Activated T-helper 2 cell treated with anti-CD3 and anti-CD28 coated beads, Interferon-gamma antibody, Interleukin-2, Interleukin-4, amounts not matched to agents 10 μg/mL and 5 μg/mL and 100 μg/mL, durations not matched to agents 14 hours and 24 hours and 36 hours (primary cell): ENCODE measurements at places on chromosomes 6 and 20.

DNA sequence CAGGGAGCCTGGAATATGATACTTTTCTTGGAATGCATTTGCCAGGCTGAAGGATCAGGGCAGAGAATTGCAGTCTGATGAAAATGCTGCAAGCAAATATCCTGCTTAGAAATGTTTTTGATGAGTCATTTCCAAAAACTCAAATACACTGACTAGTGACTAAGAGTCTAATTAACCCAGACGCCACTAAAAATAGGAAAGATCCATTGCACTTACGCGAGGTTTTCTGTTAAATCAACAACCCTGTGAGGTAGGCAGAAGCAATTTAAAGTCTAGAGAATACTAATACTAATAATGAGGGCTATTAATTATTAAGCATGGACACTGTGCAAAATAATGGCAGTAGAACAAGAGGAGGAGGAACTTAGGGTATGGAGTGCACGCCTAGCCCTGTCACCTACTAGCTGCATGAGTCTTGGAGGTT is 130.1 kb upstream of the DOK5 start:
- H3K4me3 ChIP-seq: no peak overlapping the region
- H3K4me1 ChIP-seq: peaks cover 5% of the 10 kb centered on the region
- H3K27ac ChIP-seq: no peak overlapping the region
- no peak for DNase-seq

GRCh38 chr6:87164004-87164403 is 8.6 kb downstream of the ZNF292 start:
- no peak for DNase-seq
- peaks cover 27% of the 10 kb centered on the region for H3K36me3 ChIP-seq
- H3K4me1 ChIP-seq: peaks cover 57% of the 10 kb centered on the region

DNA sequence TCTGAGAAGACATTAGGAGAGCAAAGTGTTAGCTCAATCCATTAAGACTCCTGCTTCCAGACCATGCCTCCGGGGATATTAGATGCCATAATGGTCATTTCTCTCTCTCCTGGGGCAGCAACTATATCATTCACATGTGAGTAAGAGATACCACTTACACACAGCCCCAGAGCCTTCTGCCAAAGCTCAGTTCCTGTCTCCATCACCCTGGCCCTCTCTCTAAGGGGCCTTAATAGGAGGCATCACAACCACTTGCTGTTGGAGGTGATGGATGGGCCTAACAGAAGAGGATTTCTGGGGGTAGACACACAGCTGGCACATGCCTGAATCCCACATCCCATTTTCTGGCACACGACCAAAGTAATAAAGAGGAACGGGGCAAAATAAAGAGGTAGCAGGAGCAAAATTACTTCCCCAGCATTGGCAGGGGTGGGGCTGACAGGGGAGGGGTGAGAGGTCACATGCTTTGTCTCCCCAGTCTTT is 34.0 kb upstream of the VSTM2L start:
- H3K4me1 ChIP-seq: no peaks in the 10 kb centered on the region
- H3K36me3 ChIP-seq: peaks cover 7% of the 10 kb centered on the region
- H3K27me3 ChIP-seq: no peaks in the 10 kb centered on the region

- no peak for DNase-seq
- H3K36me3 ChIP-seq: peaks cover 6% of the 10 kb centered on the region
- peak overlapping the region; percentile 100 for H3K27ac ChIP-seq
- H3K4me1 ChIP-seq: peaks cover 28% of the 10 kb centered on the region
- no peaks in the 10 kb centered on the region for H3K27me3 ChIP-seq
Measured at GRCh38 chr6:45377043-45377553, 636 bp downstream of the SUPT3H start.

DNA sequence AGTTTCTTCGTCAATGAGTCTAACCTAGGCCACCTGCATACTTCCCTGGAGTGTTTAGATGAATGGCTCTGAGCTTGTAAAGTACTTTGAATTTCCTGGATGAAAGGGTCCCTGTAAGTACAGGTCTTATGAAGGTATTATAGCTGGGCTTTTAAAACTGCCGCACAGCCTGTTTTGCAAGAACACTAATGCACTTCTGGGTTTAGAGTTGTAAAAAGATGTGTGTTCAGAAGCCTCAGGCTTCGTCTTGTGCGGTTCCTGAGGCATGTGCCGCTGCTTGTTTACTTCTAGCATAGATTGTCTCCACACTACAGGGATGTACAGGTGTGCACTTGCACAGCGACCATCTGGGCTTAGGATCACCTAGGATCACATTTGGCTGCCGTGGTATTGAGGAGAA is 324.5 kb downstream of the SOX4 start:
- H3K36me3 ChIP-seq: no peaks in the 10 kb centered on the region
- no peak overlapping the region for H3K4me3 ChIP-seq
- no peak overlapping the region for H3K27ac ChIP-seq
- DNase-seq: no peak

DNA sequence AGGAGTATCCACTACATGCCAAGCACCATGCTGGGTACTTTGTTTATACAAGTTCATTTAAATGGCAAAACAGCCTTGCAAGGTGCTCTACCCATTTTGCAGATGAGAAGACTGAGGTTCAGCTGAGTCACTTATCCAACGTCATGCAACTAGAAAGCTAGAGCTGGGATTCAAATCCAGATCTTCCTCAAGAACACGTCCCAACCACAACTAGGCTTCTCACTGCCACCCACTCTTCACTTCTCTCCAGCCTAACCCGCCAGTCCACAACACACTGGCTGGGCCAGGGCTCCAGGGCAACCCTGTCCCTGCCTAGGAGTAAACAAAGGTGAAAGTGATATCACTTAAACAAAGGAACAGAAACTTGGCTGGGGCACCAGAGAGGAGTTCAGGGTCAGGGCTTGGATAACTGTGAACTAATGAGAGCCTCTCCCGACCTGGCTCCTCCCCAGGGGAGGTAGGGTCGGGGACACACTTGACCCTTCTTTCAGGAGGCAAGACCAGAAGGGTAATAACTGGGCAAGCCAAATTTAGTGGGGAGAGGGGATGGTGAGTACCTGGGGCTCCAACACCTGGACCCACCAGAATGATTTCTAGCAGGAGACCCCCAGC is 7.9 kb downstream of the SDC4 start:
- no peak overlapping the region for H3K27ac ChIP-seq
- peaks cover 39% of the 10 kb centered on the region for H3K4me1 ChIP-seq
- no peaks in the 10 kb centered on the region for H3K27me3 ChIP-seq

GRCh38 chr6:136181512-136181833 is 68.6 kb downstream of the MTFR2 start:
- peaks cover 66% of the 10 kb centered on the region for H3K36me3 ChIP-seq
- H3K4me1 ChIP-seq: peaks cover 16% of the 10 kb centered on the region

- no peak overlapping the region for H3K27ac ChIP-seq
- no peaks in the 10 kb centered on the region for H3K27me3 ChIP-seq
- no peak for DNase-seq
- no peak overlapping the region for H3K4me3 ChIP-seq
- H3K36me3 ChIP-seq: peaks cover 67% of the 10 kb centered on the region
Measured at GRCh38 chr6:135403584-135403983, 94.0 kb downstream of the AHI1 start.

- no peak overlapping the region for H3K4me3 ChIP-seq
- DNase-seq: no peak
- no peaks in the 10 kb centered on the region for H3K4me1 ChIP-seq
- peaks cover 2% of the 10 kb centered on the region for H3K27me3 ChIP-seq
- no peaks in the 10 kb centered on the region for H3K36me3 ChIP-seq
- H3K27ac ChIP-seq: no peak overlapping the region
Measured at GRCh38 chr6:49579649-49580048, 29.2 kb downstream of the C6orf141 start.

- no peak for DNase-seq
- no peaks in the 10 kb centered on the region for H3K36me3 ChIP-seq
- H3K4me3 ChIP-seq: no peak overlapping the region
- H3K4me1 ChIP-seq: peaks cover 4% of the 10 kb centered on the region
- H3K27ac ChIP-seq: no peak overlapping the region
Measured at GRCh38 chr6:161462148-161462547, 188.3 kb upstream of the AGPAT4 start.

- peaks cover 33% of the 10 kb centered on the region for H3K27me3 ChIP-seq
- no peak overlapping the region for H3K4me3 ChIP-seq
- no peak overlapping the region for H3K27ac ChIP-seq
- peaks cover 2% of the 10 kb centered on the region for H3K4me1 ChIP-seq
- H3K36me3 ChIP-seq: no peaks in the 10 kb centered on the region
Measured at GRCh38 chr6:139588076-139588639, 213.7 kb upstream of the CITED2 start.

GRCh38 chr6:87212596-87212995 is 57.2 kb downstream of the ZNF292 start:
- peak overlapping the region; percentile 33 for H3K27ac ChIP-seq
- H3K27me3 ChIP-seq: no peaks in the 10 kb centered on the region
- H3K36me3 ChIP-seq: peaks cover 48% of the 10 kb centered on the region
- peaks cover 42% of the 10 kb centered on the region for H3K4me1 ChIP-seq
- no peak overlapping the region for H3K4me3 ChIP-seq

DNA sequence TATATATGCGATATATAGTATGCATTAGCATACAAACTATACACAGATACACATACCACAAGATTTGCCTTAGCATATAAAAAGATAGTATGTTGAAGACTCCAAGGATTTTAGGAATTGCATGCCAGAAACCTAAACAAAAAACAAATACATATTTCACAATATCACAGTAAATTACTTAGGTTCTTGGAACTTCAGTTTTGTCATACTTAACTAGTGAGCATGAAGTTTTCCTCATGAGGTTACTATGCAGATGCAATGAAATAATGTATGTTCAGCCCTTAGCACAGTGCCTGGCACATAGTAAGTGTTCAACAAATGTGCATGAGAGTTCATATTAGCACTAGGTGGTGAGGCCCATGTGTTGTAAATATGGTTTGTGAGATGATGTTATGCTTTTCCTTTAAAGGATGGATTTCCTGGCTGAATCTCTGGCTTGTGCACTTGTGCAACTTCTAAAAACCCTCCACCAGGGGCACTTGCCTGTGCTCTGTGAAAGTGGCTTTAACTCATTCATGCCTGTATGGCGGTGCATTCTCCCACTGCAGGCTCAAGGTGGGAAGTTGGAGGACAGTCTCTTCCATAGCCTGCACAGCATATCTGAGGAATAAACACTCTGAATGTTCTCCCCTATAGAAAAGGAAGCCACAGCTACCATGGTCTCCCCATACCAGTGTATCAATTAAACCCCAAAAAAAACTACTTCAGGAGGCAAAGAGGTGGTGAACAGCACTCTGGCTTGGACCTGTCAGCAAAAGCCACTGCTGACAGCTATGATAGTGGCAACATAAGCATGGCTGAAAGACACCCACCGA is 624.1 kb upstream of the CDH4 start:
- no peak for DNase-seq
- H3K4me1 ChIP-seq: no peaks in the 10 kb centered on the region
- H3K27me3 ChIP-seq: no peaks in the 10 kb centered on the region
- H3K4me3 ChIP-seq: no peak overlapping the region

DNA sequence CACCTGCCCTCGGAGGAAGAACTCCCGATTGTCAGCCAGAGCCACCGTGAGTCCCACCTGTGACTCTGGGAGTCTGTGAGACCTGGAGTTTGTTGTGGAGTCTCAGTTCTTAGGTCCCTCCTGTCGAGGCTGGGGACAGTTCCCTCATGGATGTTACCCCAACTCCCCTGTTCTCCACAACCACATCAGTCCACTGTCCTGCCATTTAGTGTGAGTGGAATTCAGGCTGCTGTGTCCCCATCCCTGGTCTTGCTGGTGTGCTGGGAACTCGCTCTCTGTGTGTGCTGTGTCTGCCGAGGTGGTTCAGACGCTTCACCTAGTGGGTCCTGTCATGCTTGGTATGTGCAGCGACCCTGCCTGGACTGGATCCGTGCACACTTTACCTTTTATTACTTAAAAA is 163.2 kb downstream of the DTNBP1 start:
- peaks cover 81% of the 10 kb centered on the region for H3K36me3 ChIP-seq
- no peaks in the 10 kb centered on the region for H3K27me3 ChIP-seq
- no peak overlapping the region for H3K27ac ChIP-seq
- H3K4me1 ChIP-seq: no peaks in the 10 kb centered on the region
- H3K4me3 ChIP-seq: no peak overlapping the region

DNA sequence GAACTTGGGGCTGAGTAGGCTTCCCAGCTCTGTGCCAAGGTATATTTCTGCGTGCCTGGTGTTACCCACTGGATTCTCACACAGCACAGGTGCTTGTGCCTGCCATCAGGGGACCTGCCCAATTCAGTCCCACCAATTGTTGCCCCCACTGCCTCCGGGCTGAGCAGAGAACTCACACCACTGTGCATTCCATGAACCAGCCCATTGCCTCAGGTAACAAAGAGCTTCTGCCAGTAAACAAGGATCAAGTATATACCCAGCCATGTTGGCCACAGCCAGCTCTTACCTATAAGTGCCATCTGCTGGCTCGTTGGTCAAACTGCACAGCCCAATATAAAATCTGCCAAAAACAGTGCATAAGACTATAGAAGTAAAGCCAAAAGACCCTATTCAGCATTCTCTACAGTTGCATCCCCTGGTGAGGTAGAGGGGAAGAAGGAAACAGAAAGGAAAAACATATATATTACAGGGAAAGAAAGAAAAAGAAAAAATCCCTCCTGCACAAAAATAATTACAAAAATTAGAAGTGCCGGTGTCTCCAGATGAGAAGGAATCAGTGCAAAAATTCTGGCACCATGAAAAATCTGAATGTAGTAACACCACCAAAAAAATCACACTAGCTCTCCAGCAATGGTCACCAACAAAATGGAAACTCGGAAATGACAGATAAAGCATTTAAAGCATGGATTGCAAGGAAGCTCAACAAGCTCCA is 241.4 kb downstream of the IBTK start:
- H3K36me3 ChIP-seq: no peaks in the 10 kb centered on the region
- no peak overlapping the region for H3K4me3 ChIP-seq
- no peak for DNase-seq
- H3K4me1 ChIP-seq: no peaks in the 10 kb centered on the region
- H3K27ac ChIP-seq: no peak overlapping the region

DNA sequence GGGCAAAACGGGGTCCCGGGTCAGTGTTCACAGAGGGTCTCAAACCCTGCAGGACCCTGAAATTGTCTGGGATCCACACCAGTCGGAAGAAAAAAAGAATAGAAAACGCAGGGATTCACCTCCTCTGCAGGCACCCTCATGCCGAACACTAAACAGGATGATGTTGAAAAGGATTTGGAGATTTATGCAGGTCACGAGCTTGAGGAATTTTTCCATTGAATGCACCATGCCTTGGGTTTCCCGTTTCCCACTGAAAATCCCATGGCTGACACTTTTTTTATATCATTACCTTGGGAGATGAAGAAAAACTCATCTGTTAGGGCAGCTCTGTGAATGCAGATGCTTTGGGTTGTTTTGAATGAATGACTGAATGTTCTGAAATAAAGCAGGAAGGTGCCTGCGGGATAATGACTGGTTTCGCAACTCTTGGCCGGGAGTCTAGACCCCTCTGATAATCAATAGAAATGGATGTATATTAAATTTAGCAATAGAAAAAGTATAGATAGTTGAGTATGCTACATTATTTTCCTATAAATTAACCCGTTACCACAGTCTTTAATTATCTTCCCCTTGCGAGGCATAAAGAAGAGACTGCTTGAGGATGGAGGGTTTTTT is 147.5 kb upstream of the AFDN start:
- H3K4me1 ChIP-seq: no peaks in the 10 kb centered on the region
- H3K36me3 ChIP-seq: no peaks in the 10 kb centered on the region
- no peak overlapping the region for H3K27ac ChIP-seq
- H3K27me3 ChIP-seq: peaks cover 71% of the 10 kb centered on the region
- no peak for DNase-seq

GRCh38 chr20:3885715-3886114 is 3.5 kb upstream of the PANK2 start:
- no peaks in the 10 kb centered on the region for H3K27me3 ChIP-seq
- no peak overlapping the region for H3K4me3 ChIP-seq
- no peak overlapping the region for H3K27ac ChIP-seq
- H3K36me3 ChIP-seq: peaks cover 38% of the 10 kb centered on the region
- peaks cover 13% of the 10 kb centered on the region for H3K4me1 ChIP-seq
- no peak for DNase-seq
